Right lobe of liver (tissue), 6 donors: ENCODE measurements at places on chromosomes 11 and 22.
A peak's percentile ranks its signal among the peaks of the same experiment; 100 is the strongest.

GRCh38 chr11:83681906-83682610 is 395.9 kb upstream of the CCDC90B start:
- H3K27ac ChIP-seq, result no peak overlapping the region
- no peaks in the 10 kb centered on the region for H3K36me3 ChIP-seq

- H3K27ac ChIP-seq, result no peak overlapping the region
- DNase-seq, result no peak
- no peak overlapping the region for H3K4me3 ChIP-seq
- H3K27me3 ChIP-seq, result no peaks in the 10 kb centered on the region
These were observed 46.6 kb upstream of the SORL1-AS1 start for GRCh38 chr11:121499405-121499804.

GRCh38 chr11:42054351-42054900 is 595.0 kb upstream of the LRRC4C start:
- H3K4me1 ChIP-seq, result no peaks in the 10 kb centered on the region
- H3K36me3 ChIP-seq, result no peaks in the 10 kb centered on the region
- no peaks in the 10 kb centered on the region for H3K27me3 ChIP-seq
- no peak overlapping the region for H3K4me3 ChIP-seq

DNA sequence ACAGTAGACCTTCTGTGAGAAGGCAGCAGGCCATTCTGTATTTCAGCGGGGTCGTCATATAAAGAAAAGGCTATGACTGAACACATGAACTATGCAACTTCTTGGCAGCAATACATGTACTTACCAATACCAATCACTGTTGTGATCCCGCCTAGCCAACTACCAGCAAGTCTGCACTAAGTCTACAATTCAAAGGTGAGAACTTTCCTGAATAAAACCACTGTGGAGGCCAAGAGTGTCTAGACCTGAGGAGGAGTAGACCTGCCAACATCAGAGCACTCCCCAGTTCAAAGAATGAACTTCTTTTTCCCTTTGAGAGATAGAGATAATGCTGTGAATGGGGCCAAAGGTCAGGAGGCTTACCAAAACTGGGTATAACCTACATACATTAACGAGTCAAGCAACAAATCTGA is 108.2 kb downstream of the SIK3 start:
- DNase-seq, result peak; percentile 66
- no peak overlapping the region for H3K4me3 ChIP-seq
- no peaks in the 10 kb centered on the region for H3K27me3 ChIP-seq
- H3K4me1 ChIP-seq, result peaks cover 4% of the 10 kb centered on the region
